Cortex of kidney (tissue), 1 donor: ENCODE measurements at places on chromosomes 6 and 20.

DNA sequence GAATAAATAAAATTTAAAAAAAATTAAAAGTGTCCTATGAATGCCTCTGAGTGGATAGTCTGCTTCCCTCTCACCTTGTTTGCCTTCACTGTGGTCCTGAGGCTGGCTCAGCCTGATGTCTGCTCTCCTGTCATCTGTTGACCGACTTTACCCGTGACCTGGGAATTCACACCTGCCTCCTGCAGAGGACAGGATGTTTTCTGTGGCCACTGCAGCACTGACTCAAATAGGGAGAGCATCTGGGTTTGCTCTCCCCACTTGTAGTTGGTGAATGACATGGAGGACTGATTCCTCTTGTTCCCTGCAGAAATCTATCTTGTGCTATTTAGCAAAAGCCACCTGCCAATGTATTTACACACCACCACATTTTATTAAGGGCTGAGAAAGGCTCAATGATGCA lies 52.4 kb upstream of the ERVFRD-1 start:
- DNase-seq = no peak

- no peak for DNase-seq
These were observed 18.7 kb upstream of the APMAP start for GRCh38 chr20:25011261-25011660.

DNA sequence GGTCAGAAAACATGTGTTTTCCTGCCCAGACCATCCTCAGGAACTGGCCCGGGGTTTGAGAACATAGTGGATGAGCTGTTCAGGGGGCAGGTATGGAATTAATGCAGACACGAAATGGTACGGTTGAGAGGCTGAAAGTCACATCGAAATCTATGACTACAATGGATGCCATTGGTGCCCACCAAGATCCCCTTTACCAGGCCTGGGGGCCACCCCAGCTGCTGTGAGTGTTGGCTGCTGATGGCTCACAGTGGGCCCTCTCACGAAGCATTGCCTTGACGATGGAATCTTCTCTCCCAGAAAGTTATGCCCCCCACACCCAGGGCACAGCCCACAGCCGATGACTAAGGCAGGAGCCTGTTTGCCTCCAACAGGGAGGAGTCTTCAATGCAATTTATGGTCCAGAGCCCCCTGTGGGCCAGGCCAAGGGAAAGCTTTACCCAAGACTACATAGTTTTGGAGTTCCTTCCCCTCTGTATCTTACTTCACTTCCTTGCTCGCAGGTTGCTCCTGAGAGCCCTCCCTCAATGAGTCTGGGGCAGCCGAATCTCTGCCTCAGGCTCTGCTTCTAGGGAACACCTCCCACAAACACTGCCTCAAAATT lies 92.6 kb downstream of the BFSP1 start:
- DNase-seq = no peak

DNA sequence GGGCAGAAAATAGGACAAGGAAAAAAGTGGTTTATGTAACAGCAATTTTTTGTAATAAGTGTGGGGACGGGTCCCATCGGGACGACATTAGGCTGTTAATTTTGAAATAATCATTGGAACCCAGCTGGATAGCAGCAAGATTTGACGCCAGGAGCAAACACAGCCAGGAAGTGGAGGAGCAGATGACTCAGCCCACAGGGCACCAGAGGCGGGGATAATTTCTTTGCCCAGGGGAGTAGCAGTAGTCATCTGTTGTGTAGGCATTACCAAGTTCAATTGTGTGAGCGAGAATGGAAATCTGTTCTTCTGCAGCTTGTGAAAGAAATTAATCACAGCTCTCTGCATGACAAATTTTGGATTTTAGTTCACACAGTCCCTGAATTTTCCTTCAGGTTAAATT lies 22.6 kb upstream of the RIN2 start:
- DNase-seq = no peak

GRCh38 chr6:125346201-125346925 lies 44.6 kb upstream of the HDDC2 start:
- DNase-seq = no peak

DNA sequence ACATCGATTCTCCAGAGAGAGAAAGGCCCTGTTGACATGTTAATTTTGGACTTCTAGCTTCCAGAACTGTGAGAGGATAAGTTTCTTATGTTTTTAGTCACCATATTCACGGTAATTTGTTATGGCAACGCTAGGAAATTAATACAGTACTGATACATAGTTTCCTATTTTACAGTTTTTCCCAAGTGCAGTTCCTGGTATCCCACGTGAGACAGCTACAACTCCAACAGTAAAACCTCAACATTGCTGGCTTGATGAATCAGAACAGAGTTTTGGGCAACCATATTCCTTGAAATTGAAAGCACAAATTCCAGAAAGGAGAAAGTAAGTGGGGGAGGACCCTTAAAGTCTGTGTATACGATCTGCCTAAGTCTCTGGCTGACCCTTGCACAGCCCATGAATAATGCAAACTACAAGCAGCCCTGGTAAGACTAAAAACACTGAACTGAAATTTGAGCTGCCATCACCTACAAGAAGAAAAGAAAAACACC lies 505.1 kb upstream of the NRSN1 start:
- no peak for DNase-seq

- no peak for DNase-seq
These were observed 101.9 kb upstream of the ARMC2 start for GRCh38 chr6:108746366-108746765.

GRCh38 chr20:3887876-3888620 lies 1.1 kb upstream of the PANK2 start:
- DNase-seq = no peak

DNA sequence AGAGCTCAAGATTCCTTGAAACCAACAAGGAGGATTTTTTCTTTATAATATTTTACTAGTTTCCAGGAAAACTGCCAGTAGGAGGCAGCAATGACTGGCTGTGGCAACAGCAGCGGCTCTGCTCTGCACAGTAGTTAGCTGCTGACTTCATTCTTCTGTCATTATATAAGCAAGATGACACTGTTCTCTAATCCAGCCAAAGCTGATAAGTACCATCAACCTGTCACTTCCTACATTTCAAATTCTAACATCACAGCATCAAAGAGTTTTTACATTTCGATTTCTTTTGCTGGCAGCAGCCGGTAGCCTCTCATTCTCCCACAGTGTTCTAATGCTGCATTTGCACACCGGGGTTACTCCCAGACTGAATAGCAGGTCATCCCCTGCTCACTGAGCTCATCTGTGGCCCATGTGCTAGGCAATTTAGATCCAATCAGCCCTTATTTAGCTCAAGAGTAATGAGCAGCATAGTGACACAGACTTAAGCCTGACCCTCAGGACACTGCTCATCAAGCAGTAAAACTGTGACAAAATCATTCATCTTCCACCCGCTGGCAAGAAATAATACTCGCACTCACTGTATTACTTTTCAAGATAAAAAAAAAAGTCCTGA lies 67.8 kb downstream of the MMS22L start:
- no peak for DNase-seq

DNA sequence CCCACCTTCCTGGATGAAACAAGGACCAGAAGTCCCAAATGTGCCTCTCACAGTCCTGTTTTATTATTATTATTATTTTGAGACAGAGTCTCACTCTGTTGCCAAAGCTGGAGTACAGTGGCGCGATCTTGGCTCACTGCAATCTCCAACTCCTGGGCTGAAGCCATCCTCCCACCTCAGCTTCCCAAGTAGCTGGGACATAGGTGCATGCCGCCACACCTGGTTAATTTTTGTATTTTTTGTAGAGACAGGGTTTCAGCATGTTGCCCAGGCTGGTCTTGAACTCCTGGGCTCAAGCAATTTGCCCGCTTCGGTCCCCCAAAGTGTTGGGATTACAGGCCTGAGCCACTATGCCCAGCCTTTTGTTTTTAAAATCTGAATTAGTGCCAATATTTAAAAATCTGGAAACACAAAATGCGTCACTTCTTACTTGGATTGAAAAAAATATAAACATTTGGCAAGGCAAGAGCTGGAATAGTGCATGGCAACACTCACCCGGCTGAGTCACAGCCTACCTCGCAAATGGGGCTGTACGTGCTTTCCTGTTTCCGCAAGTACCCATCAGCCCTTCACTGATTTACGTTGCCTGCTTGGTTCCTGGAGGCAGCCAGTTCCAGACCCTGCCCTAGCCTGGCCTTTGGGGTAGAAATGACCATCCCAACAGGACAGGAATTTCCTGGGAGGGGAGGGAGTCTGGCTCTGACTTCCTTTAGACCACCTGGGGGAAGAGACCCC lies 6.3 kb downstream of the SDCBP2 start:
- DNase-seq = no peak
